ENCODE measurements at places on chromosomes 12 and 14.

GRCh38 chr12:121712461-121713256, at the start of gene TMEM120B:
Gene TMEM120B (plus strand): TSS chr12:121712752. CDS start chr12:121712896, 144 bp downstream.
- DNase-seq: peak; percentile 96

GRCh38 chr12:103457471-103457870, 38.3 kb downstream of the C12orf42 start:
- no peak for DNase-seq

- DNase-seq: no peak
These were observed 59.8 kb downstream of the FOS start for GRCh38 chr14:75338398-75338797.

GRCh38 chr14:104984056-104984894, 1.3 kb upstream of the CLBA1 start:
- no peak for DNase-seq
